Right renal cortex interstitium (tissue), 3 donors: ENCODE measurements at places on chromosomes 7 and 10. TPM values are rescaled to one million over a fixed set of nuclear protein-coding genes. Genes with fewer than 3 reads are reported as not detected.

GRCh38 chr10:33235251-33235884, 99.1 kb downstream of the NRP1 start:
- DNase-seq = no peak

Gene AGR3
- polyA plus RNA-seq = 2.1 TPM

Gene PSD
- 9.1 TPM for polyA plus RNA-seq

Gene CASD1
- polyA plus RNA-seq = 45.8 TPM

- DNase-seq = peak; percentile 41
These were observed 59.2 kb upstream of the OIT3 start for GRCh38 chr10:72834183-72834825.

GRCh38 chr7:48617508-48617907, 306.8 kb upstream of the CDC14C start:
- no peak for DNase-seq

Gene PTN
- 216 TPM for polyA plus RNA-seq

GRCh38 chr7:142792593-142792992, 21.8 kb downstream of the PRSS2 start:
- no peak for DNase-seq

- no peak for DNase-seq
These were observed 9.3 kb upstream of the JCAD start for GRCh38 chr10:30068492-30069223.

GRCh38 chr10:9018195-9019173, 964.0 kb downstream of the GATA3 start:
- DNase-seq = no peak

GRCh38 chr10:7285522-7286322, 125.1 kb downstream of the SFMBT2 start:
- DNase-seq = no peak

Gene FRAT2
- 12.8 TPM for polyA plus RNA-seq

DNA sequence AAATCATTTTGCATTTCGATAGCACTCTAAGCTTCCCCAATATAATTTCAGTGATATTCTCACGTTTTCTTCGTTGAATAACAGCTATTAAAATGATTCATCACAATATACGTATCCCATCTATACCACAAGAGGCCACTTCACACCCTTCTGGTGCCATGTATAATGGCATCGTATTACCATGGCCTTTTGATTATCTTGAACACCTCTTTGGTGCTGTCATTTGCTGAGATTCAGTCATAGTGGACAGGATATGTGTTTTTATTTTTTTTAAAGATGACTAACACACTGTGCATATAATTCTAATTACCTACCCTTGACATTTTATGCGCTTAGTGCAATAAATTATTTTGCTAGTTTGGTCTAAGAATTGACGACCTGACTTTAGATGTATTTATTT, 6.7 kb upstream of the INSYN2A start:
- no peak for DNase-seq

- DNase-seq = no peak
These were observed 120.3 kb downstream of the PTEN start for GRCh38 chr10:87983716-87984115.

DNA sequence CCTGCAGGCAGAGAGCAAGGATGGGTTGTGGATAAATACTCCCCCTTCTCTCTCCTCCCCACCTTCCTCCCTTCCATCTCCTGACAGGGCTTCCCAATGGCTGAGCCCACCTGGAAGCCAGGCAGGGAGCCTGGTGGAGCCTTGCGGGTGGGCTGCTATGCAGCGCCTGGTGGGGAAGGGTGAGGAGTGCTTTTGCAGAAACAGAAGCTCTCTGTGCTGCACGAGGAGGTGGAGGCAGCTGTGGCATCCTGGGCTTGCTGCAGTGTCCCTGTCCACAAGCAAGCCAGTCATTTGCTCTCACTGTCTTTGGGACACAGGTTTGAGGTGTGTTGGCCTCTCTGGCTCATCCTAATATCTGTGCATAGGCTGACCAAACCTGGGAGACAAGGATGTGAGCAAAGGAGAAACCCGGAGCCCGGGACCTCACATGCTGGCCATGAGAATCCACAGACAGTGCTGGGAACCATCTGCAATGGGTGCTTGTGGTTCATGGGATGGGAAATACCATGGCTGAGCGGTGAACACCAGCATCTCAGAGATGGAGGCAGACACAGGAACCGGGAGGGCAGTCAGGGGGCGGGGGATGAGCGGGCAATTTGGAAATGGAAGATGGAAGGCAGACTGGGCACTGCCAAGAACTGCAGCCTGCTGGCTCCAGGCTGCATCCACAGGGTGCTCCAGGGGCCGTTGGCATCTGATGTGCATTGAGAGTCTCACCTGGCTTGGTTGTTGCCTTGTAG, 364.2 kb downstream of the GLRX3 start:
- DNase-seq = no peak

Gene CCDC7
- polyA plus RNA-seq = 4.8 TPM
